ENCODE measurements at places on chromosomes 2 and 18.

GRCh38 chr2:211241891-211242290 lies 685.5 kb downstream of the CPS1 start:
- no peak for DNase-seq

- DNase-seq = no peak
These were observed 44.4 kb upstream of the ATL2 start for GRCh38 chr2:38421274-38422056.

DNA sequence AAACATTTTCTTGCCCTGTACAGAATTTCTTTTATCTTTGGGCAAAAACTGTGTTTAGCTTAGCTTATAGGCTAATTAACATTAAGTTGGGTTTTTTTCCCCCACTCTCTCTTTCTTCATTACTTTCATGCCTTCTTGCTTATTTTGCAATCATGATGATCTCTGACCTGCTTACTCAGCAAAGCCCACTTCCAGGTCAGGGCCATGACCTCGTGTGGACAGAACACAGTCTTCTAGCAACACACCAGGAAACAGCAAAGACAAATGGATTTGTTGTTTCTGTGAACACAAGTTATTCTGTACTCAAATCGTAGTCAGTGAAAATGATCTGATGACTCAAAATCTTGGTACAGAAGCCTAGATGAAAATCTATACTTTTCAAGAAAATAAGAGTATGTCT lies 60.7 kb downstream of the SPATS2L start:
- DNase-seq = no peak

- no peak for DNase-seq
These were observed 98.3 kb downstream of the MYCN start for GRCh38 chr2:16038621-16039020.

DNA sequence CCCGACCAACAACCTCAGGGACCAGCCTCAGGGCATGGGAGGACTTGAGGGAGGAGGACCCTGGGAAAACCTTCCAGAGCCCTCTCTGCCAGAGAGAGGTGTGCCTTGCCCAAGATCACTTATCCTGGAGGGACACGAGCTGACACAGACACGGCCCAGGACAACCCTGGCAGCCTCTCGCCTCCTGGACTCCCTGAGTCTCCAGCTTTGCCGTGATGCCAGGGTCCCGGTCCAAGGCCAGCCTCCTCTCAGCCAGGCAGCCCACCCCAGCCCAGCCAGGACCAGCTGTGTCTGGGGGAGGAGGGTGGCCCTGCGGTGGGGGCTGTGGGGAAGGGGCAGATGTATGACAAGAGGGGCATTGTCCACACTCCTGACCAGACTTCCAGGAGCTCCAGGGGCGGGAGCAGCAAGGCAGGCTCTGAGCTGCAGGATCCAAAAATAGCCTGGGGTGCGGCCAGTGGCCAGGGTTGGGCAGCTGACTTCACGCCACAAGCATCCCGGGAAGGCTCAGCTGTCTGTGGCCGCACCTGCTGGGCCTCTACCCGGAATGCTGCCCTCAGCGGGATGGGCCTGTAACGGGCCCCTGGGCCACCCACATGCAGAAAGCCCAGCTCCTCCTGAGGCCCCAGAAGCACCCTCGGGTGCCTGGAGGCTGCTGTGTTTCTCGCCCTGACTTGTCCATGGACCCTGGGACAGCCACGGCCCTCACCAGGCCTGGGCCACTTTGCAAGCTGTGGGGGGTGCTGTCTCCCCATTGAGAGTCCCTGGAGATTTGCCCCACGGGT lies 65.5 kb upstream of the GPC1 start:
- no peak for DNase-seq

GRCh38 chr18:50014606-50015005 lies 180.3 kb downstream of the MYO5B start:
- no peak for DNase-seq

DNA sequence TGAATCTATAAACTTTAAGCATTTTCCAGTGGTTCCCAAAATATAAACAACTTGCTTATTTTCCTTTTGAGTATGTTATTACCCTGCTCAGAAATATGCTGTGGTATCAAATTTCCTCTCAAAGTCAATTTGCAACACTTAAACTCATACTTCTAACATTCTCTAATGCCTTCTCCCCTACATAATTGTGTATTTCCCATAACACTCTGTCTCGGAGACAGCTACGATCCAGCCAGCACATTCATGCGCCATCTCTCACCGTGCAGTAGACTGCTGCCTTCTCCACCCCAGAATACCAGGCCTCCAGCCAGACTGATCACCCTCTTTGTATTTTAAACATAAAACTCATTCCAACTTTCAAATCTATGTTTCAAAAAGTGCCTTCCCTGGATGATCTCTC lies 41.8 kb downstream of the TIMM21 start:
- DNase-seq = no peak

- no peak for DNase-seq
These were observed 137.7 kb upstream of the HDAC4 start for GRCh38 chr2:239538357-239539052.

DNA sequence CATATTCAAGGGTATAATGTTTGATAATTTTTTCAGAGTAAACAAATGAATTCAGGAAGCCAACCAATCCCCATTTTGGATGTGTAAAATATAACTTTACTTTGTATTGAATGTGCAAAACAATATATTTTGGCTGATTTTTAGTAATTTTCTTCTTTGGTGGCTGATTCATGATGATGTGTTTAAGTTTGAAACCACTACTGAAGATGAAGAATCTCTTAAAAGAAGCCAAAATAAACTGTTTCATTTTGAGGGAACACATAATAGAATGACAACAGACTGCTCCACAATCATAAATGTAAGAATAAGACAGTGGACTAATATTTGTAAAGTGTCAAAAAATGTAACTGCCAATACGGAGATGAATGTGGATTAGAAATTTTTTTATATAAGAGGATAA lies 52.5 kb upstream of the TRIM43 start:
- DNase-seq = no peak

GRCh38 chr2:175308005-175308404 lies 126.5 kb upstream of the ATP5MC3 start:
- no peak for DNase-seq

GRCh38 chr2:53210538-53210937 lies 557.1 kb upstream of the CHAC2 start:
- DNase-seq = no peak

GRCh38 chr18:7452331-7452730 lies 114.8 kb upstream of the PTPRM start:
- DNase-seq = no peak

GRCh38 chr2:152183401-152184073 lies 8.0 kb upstream of the STAM2 start:
- no peak for DNase-seq

DNA sequence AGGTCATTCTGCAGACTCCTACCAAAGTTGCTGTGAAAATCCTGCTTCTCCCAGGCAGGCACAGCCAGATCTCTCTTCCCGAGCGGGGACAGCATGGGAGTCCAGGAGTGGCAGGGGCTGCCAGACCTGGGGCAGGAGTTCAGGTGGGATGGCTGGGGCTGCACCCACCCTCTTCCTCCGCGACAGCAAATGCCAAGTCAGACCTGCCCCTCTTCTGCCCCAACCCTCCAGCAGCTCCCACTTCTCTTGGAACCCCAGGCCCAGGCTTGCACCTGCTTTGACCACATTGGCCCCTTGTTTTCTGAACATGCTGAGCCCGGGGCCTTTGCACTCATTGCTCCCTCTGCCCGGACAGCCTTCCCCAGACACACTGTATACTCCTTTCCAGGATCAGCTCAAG lies 288.2 kb upstream of the HS6ST1 start:
- no peak for DNase-seq

DNA sequence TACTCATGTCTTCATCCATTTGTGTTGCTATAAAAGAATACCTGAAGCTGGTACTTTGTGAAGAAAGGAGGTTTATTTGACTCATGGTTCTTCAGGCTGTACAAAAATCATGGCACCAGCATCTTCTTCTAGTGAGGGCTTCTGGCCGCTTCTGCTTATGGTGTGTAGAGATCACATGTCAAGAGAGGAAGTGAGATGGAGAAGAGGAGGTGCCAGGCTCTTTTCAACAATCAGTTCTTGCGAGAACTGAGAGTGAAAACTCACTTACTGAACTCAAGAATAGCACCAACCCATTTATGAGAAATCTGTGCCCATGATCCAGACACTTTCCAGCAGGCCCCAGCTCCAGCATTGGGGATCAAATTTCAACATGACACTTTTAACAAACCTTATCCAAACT lies 30.0 kb upstream of the BARD1 start:
- DNase-seq = no peak

GRCh38 chr2:50535971-50536759 lies 495.8 kb downstream of the NRXN1 start:
- no peak for DNase-seq

GRCh38 chr2:172168917-172169346 lies 66.2 kb upstream of the DLX2 start:
- no peak for DNase-seq

GRCh38 chr2:233445152-233445830 lies 91.0 kb downstream of the DGKD start:
- DNase-seq = no peak

GRCh38 chr2:238851761-238852160 lies 3.9 kb downstream of the TWIST2 start:
- no peak for DNase-seq

- no peak for DNase-seq
These were observed 75.3 kb upstream of the RIOK3 start for GRCh38 chr18:23377669-23378301.

DNA sequence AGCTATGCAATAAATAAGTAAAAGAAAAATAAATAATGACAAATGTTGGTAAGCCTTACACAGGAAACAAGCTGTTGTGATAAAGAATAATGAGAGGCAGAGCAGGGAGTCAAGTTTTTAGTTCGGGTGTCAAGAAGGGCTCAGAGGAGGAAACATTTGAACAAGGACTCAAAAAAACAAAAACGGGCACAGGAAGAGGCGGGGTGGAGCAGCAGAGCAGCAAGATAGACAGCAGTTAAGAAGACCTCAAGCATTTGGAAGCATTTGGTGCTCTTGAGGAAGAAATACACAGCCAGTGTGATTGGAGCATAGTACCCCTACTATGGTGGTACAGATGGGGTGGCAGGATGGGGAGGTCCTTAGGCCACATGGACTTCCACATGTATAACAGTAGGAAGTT lies 2.8 kb downstream of the TMEM169 start:
- peak; percentile 5 for DNase-seq

DNA sequence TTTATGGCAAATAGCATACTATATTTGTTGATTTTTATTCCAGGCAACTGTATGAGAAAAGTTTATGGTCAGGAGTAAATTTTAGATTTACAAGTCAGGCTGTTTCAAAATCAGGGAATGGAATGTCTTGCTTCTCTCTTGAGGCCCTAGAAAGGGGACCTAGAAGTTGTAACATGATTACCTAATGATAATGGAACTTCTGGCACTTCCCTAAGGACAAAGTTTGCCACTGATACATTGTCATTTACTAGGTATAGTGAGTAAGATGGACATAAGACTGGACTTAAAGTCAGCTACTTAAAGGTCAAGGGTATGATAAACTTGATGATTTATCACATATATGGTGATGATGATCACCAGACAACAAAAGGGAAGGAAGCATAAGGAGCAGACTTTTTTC lies 103.3 kb upstream of the VRK2 start:
- DNase-seq = no peak

DNA sequence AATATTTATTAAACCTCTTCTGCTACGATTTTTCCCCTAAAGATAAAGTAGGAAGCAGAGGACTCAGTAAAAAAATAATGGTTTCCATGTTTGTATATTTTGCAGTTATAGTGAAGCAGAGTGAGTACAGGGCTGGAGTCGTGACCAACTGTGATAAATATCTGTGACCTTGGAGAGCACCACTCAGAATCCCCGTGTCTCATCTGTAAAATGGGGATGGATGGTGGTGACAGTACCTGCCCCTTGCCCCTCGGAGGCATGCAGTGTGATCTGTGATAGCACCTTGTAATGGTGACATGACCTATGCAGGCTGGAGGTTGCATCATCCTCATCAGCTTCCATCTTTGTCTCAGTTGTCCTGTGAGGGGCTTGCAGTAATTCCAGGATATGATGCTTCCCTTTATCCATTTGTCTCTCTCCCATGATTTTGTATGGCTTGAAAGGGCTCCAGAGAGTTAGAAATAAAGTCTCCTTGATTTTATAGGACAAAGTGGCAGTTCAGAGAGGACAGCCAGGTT lies 5.5 kb downstream of the TTL start:
- no peak for DNase-seq

GRCh38 chr2:183244300-183244844 lies 120.1 kb downstream of the NUP35 start:
- no peak for DNase-seq

DNA sequence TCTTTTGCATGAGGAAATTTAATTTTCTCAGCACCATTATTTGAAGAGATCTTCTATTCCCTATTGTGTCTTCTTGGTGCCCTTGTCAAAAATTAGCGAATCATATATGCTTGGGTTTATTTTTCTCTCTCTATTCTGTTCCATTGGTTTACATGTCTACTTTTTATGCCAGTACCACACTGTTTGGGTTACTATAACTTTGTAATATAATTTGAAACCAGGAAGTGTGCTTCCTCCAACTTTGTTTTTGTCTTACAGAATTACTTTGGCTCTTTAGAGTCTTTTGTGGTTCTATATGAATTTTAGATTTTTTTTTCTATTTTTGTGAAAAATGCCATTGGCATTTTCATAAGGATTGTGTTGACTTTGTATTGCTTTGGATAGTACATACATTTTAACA lies 17.6 kb downstream of the ALMS1 start:
- no peak for DNase-seq

DNA sequence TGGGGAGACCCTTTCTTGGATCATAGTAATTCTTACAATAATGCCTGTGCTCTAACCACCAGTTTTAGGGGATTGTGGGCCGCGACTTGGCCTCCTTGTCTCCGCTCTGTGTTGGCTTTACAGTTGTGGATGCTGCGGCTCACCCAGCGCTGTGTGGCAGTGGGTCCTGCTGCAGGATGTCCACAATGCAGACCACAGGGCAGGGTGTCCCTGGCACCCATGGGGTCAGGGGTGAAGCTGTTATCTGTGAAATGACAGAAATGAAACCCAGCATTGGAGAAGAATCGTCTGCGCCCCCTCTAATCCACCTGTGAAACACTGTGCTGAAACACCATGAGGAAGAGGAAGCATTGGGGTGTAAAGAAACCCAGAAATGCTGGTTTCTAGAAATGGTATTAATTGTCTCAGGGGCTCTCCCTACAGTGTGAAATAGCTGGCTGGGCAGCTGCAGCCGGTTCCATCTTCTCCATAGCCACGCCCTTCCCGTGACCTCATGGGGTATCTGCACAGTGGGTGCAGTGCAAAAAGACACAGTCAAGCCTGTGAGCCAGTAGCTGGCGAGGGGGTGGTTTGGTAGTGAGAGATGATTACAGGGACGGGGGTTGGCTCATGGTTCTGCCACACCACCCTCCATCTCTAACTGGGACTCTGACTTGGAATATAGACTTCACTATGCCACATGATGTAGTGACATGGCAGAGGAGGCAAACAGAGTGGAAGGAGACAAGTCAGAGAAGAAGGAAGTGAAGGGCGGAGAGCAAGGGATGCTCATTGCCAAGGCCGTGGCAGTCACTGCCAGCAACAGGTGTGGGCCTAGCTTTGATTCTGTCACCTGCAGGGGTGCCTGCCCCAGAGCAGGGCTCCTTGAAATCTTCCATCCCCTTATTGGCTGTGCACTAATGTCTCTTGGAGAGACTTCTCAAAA lies 16.2 kb downstream of the INPP4A start:
- peak; percentile 18 for DNase-seq
